ENCODE measurements at places on chromosomes 1 and 21.

GRCh38 chr1:235557495-235557894, 53.2 kb upstream of the B3GALNT2 start:
- DNase-seq, result no peak

- DNase-seq, result no peak
Observed at GRCh38 chr1:28509705-28510272, 3.9 kb downstream of the RCC1 start.

GRCh38 chr1:228084325-228084724, 1.8 kb downstream of the ARF1 start:
- DNase-seq, result no peak

DNA sequence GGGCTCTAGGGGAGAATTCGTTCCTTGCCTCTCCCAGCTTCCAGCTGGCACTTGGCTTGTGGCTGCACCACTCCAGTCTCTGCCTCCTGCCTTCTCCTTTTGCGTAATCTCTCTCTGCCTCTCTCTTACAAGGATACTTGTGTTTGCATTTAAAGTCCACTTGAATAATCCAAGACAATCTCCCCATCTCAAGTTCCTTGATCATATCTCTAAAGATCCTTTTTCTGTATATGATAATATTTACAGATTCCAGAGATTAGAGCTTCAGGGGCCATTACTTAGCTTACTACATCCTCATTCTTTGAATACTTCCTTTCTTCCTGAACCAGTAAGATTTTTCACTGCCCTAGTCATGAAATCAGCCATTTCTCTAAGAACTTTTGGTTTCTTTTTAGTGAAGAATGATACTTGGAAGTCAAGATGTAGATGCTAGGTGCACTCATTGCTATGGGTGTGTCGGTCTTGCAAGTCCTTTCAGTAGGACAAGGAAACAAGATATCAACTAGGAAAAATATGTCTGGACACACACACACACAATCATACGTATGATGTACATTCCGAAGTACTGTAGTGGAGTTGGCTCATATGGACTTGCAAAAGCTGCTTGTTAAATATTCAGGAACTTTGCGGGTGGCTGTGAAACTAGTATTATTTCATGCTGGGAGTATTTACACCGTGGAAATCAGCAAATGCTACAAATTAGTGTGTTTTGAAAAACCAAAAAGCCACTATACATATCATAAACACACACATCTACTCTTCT, 20.8 kb upstream of the RLF start:
- DNase-seq, result no peak

- no peak for DNase-seq
Observed at GRCh38 chr1:155205969-155206593, 1.6 kb downstream of the THBS3 start.

GRCh38 chr1:65233782-65234181, 75.6 kb upstream of the DNAJC6 start:
- DNase-seq, result no peak

GRCh38 chr1:8239039-8239305, 78.9 kb upstream of the SLC45A1 start:
- DNase-seq, result no peak

GRCh38 chr1:4664606-4665005, 10.2 kb downstream of the AJAP1 start:
- DNase-seq, result no peak

- peak; percentile 6 for DNase-seq
Observed at GRCh38 chr1:218351391-218352074, 6.4 kb downstream of the TGFB2 start.

DNA sequence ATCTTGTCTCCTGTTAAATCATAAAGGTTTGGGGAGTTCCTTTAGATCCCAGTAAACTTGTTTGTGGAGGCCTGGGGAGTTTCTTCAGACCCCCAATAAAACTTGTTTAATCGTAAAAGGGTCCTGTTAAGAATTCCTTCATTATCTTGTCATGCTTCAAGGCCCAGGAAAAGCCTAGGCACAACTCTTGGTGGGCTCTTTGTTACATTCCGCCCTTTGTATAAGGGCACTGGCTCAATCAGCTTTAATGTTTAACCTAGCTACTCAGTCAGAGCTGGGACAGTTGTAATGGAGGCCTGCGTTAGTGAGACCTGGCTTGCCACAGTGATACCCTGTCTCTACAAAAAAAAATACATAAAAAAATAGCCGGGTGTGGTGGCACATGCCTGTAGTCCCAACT, 77.2 kb downstream of the MPZL1 start:
- DNase-seq, result no peak

DNA sequence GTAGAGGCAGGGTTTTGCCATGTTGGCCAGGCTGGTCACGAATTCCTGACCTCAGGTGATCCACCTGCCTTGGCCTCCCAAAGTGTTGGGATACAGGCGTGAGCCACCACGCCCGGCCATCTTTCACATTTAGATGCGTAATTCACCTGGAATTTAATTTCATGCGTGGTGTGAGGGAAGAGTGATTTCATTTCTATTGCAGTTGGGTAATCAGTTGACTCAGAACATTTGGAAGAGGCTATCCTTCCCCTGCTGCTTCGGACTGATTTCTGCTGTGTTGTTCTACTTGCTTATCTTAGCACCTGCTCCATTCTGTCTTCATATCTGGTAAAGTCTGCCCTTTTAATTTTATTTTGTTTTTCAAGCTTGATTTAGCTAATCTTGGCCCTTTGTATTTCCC, 19.1 kb downstream of the DIP2A start:
- DNase-seq, result no peak

DNA sequence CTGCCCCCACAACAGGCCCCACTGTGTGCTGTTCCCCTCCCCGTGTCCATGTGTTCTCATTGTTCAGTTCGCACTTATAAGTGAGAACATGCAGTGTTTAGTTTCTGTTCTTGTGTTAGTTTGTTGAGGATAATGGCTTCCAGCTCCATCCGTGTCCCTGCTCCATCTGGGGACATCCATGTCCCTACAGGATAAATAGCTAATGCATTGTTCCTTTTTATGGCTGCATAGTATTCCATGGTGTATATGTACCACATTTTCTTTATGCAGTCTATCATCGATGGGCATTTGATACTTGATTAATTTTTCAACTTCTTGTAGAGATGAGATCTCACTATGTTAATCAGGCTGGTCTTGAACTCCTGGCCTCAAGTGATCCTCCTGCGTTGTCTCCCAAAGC, 44.4 kb upstream of the RUNX1 start:
- DNase-seq, result no peak

DNA sequence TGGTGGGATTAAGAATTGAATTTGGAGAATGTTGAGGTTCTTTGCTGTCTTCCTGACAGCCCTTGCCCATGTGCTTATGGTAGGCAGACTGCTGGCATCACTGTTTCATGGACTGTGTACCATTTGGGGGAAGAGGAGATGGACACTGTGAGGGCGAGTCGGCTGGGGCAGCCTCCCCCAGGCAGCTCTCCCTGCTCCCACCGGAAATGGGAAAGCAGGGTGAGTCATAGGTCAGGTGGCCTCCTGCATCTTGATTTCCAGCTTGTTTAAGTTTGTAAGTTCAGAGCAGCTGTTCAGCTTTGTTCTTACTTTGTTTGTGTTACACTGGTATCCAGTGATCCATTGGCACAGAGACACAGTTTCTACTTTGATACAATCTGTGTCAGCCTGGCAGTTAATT, 87.2 kb upstream of the CNIH3 start:
- DNase-seq, result no peak

DNA sequence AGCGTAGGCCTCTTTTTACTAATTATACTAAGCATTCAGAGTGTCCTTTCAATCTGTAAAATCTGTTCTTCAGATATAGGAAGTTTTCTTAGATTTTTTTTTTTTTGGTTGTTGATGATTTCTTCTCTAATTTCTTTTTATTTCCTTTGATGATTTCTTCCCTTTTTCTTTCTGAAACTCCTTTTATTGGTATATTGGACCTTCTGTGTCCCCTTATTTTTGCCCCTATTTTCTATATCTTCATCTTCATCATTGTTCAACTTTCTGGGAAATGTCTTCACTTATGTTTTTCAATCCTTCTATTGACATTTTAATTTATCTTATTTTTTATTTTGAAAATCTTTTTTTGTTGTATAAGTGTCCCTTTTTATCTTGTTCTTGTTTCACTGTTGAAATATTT, 17.2 kb upstream of the SYT14 start:
- DNase-seq, result no peak

GRCh38 chr1:223714849-223715603, 2.7 kb downstream of the CAPN2 start:
- no peak for DNase-seq

GRCh38 chr1:181170194-181170593, 81.7 kb downstream of the IER5 start:
- no peak for DNase-seq

DNA sequence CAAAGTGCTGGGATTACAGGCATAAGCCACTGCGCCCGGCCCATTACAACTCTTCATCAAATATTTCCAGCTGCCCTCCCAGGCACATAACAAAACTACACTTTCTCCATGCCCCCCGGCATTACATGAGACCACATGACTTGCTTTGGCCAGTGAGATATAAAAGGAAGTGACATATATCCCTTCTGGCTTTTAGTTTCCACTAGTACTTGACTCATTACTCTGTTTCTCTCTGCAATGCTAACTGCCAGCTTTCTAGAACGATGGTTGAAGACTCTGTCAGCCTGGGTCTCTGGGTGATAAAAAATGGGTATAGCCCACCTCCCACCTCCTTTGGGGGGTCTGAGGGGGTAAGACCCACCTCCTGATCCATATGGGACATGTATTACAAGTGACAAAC, 24.2 kb downstream of the ABL2 start:
- DNase-seq, result no peak

Data from CD4-positive, alpha-beta T cell treated with Interleukin-2 at 100 ng/mL for 4 hours (primary cell).